ENCODE measurements at places on chromosomes 7 and 10. TPM values are rescaled to one million over a fixed set of nuclear protein-coding genes. Genes with fewer than 3 reads are reported as not detected.
A peak's percentile ranks its signal among the peaks of the same experiment; 100 is the strongest.

DNA sequence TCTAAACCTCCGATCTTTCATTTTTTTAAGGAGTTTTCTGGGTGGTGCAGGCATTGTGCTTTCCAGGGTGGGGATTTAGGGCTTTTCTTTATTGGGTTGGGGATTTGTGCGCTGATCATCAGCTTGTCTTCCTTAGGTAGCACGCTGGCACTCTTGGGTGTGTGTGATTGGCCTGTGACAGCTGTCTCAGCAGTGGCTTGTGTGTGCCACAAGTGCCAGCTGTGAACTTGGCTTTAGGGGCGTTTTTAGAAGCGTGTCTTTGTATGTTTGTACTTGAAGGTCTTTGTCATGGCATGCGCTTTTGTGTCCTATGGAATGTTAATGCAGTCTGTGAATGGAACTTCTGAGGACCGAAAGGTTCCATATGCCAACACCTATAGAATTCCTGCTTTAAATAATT, 788 bp downstream of the AKAP9 start:
- DNase-seq, result peak; percentile 63

DNA sequence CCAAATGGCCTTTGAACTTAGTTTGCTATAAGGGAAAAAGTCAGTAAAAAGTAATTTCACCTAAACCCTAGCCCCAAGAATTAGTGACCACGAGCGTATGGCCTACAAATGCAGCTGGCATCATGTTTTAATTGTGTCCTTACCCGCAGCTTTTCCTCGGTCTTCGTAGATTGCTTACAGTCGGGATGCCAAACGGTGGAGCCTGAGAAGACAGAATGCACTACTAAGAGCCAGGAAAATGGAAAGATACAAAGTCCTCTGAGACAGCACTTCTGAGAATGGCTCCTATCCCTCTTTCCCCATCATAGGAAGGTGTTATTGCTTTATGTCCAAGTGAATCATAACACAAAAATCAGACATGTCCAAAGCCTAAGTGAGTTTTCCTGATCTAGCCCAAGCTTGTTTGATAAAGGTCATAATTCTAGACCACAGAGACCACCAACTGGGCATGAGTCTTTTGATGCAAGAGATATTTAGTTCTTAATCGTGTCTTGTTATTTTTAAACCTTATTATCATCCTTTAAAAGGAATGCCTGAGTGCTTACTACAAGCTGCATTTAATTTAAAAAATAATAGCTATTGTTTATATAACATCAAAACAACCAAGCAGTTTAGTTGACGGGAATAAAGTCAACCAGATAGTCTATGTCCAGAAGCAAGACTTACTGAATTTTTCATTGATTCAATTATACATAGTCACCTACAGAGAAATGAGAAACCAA, 83.7 kb upstream of the AFAP1L2 start:
- peak; percentile 74 for DNase-seq

DNA sequence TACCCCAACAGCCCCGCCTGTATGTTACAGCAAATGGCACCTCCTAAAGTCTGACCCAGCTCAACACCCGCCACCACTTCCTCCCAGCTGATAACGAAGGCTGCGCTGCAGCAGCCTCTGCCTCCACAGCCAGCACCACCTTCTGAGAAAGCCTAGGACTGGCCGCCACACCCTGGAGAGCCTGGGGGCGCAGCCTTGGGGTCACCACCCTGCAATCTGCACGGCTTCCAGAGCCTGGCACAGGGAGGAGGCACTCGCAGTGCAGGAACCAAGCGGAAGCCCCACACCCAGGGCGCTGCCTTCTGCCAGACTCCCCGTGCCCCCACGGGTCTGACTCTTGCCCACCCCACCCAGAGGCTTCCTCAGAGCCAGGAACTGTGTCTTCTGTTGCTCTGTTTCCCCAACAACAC, 112.5 kb downstream of the MAD1L1 start:
- DNase-seq, result no peak

DNA sequence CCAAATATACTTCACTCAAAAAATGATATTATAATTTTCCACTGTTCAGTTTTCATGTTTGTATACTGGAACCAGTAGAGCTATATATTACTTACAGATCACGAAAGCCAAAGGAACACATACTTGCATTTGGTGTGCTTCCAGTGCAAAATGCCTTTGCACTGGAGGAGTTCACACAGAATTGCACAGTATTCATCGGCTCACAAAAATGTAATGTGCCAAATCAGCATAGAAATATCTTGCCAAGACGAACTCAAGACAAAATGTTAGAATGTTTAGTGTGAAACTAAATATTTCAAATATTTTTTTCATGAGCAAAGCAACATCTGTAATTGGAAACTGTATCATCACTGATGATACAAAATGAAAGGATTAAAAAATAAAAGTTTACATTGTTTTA, 646.2 kb upstream of the SEMA3D start:
- DNase-seq, result no peak

- DNase-seq, result no peak
These were observed 563.3 kb upstream of the POM121L12 start for GRCh38 chr7:52472006-52472620.

- DNase-seq, result no peak
These were observed 146.0 kb upstream of the AGR3 start for GRCh38 chr7:17027789-17028152.

GRCh38 chr7:105198223-105198622, 184.2 kb downstream of the KMT2E start:
- no peak for DNase-seq

- DNase-seq, result peak; percentile 63
These were observed 11.4 kb upstream of the FAS start for GRCh38 chr10:88979153-88979562.

The NYAP1 gene
- 23.0 TPM for total RNA-seq

The NUTM2A gene
- total RNA-seq, result not detected

The C7orf33 gene
- not detected for total RNA-seq

The CYP3A7 gene
- total RNA-seq, result not detected

The TCF7L2 gene
- 0.88 TPM for total RNA-seq

The SPDYE9 gene
- total RNA-seq, result not detected
